Effector memory CD8-positive, alpha-beta T cell (primary cell): ENCODE measurements at places on chromosomes 3 and 15.

DNA sequence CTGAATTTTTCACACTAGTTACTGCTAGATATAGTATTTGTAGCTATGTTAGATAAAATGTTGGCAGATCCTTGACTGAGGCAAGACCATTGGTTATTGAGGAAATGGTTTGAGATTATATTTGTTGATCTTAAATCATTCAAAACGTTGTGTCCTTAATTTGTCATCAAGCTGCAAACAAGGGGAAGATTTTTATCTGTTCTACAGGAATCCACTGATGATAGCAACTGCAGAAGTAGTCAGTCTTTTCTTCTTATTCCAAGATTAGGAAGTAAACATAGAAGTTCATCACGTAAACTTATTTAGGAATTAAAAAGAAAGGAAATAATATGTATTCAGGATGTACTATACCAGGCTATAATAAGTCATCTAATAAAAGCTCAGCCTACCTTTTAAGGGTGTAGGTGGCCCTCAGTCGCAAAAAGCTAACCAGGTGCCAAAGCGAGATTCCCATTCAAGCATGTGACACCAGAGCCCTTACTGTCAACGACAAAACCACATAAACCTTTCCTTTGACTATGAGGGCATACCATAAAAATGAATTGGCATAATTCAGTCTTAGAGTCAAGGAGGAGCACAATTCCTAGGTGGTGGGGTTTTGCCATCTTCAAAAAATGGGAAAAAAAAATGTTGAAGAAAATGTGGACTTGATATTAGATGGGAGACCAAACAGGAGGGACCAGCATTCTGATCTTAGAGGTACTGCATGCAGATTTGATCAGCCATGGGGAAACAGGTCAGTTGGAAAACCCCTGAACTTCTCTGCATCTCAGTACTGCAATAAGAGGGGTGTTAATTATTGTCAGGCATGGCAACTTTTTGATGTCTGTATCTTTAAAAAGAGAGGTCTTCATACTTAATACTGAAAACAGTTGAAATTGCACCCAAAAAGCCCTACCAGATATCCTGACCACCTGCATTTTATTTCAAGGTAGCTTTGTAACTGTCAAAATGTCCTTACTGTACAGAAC is 212.5 kb upstream of the UBE2E1 start:
- no peak overlapping the region for H3K4me3 ChIP-seq
- no peak for DNase-seq
- H3K36me3 ChIP-seq: no peaks in the 10 kb centered on the region
- no peak overlapping the region for H3K27ac ChIP-seq
- H3K27me3 ChIP-seq: peaks cover 21% of the 10 kb centered on the region

DNA sequence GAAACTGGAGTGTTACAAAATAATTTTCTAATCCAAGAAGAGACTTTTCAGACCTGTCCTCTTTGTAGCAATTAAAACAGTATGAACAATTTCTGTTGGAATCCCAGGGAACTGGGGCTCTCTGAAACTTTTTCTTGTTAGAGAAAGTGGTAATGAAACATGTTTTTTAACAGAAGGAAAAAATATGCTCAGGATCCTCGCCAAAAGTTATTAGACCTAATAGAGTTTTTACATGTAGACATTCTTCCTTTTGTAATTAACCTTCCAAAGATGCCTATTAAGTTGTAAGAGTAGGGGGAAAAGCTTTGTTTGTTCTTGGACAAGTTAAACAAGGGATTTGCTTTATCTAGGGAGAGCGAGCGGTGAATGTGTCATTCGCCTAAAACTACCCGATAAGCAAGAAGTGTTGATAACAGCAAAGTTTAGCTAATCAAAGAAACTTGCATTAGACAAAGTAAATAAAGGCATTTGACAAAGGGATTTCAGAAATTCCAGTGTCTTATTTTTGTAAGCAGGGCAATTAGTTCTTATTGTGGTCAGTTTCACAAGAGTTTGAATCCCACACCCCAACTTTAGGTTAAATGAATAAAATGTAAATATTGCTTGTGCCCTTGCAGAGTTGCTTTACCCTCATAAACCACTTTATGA is 2.3 kb downstream of the RARB start:
- no peak overlapping the region for H3K27ac ChIP-seq
- H3K4me1 ChIP-seq: peaks cover 4% of the 10 kb centered on the region
- DNase-seq: no peak
- H3K27me3 ChIP-seq: peaks cover 43% of the 10 kb centered on the region
- peaks cover 3% of the 10 kb centered on the region for H3K36me3 ChIP-seq

DNA sequence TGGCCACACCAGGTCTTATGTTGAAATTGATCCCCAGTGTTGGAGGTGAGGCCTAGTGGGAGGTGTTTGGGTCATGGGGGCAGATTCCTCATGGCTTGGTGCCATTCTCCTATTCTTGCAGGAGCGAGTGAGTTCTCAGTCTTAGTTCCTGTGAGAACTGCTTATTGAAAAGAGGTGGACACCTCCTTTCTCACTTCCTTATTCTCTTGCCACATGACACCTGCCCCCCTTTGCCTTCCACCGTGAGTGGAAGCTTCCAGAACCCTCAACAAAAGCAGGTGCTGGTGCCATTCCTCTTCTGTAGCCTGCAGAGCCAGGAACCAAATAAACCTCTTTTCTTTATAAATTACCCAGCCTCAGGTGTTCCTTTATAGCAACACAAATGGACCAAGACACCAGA is 318.1 kb upstream of the MCTP2 start:
- no peaks in the 10 kb centered on the region for H3K4me1 ChIP-seq
- H3K36me3 ChIP-seq: no peaks in the 10 kb centered on the region
- DNase-seq: no peak
- no peak overlapping the region for H3K27ac ChIP-seq
- H3K4me3 ChIP-seq: no peak overlapping the region
- H3K27me3 ChIP-seq: peaks cover 26% of the 10 kb centered on the region

DNA sequence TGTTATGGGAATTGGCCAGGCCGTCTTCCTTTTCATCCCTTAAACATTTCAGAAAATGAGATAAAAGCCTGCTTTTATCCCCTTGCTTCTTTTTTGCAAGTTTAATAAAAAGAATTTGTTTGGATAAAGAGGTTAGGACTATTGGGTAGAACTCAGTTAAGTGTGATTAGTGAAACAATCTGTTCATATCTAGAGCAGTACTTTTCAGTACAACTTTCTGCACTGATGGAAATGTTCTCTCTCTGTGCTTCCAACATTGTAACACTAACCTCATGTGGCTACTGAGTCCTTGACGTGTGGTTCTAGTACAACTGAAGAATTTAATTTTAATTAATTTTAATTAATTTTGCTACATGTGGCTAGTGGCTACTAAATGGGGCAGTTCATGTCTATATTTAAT is 246.9 kb downstream of the UBE2E2 start:
- DNase-seq: no peak
- H3K4me3 ChIP-seq: no peak overlapping the region

DNA sequence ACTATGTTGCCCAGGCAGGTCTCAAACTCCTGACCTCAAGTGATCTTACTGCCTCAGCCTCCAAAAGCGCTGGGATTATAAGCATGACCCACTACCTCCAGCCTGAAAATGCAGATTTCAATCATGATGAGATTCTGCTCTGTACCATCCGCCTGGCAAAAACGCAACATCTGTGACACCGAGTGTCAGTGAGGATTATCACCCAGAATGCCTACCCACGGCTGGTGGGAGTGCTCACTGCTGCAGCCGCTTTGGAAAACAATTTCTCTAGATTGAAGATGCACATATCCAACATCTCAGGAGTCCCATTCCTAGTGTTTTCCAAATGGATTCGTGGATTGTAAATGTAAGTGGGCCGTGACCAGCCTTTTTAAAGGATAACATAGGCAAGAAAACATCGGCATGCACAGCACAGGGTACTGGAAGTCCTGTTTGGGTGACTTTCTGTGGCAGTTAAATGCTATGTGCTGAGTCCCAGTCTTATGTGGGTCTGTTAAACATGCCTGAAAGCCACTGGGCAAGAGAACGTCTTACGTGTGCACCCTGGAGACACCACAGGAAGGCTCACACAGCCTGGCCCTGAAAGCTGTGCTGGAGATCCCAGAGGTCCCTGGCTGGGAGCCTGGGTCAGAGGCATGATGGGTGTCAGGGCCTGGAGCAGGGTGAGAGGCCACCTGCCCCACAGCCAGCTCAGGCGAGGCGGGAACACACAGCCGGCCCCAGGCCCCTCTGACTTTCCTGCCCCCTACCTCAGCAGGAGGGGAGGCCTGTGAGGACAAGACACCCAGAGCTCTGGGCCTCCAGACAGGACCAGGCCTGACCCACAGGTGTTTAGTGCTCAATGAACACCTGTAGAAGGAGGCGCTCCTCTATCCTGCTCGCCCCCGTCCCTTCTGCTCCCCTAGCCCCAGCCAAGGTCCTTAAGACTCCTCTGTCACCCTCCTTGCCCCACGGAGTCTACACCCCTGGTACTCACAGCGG is 918 bp downstream of the PRSS50 start:
- peaks cover 56% of the 10 kb centered on the region for H3K27me3 ChIP-seq
- no peaks in the 10 kb centered on the region for H3K4me1 ChIP-seq
- H3K27ac ChIP-seq: no peak overlapping the region
- no peak overlapping the region for H3K4me3 ChIP-seq
- no peaks in the 10 kb centered on the region for H3K36me3 ChIP-seq

- peaks cover 7% of the 10 kb centered on the region for H3K36me3 ChIP-seq
- no peak for DNase-seq
- no peak overlapping the region for H3K27ac ChIP-seq
- peaks cover 5% of the 10 kb centered on the region for H3K4me1 ChIP-seq
- H3K27me3 ChIP-seq: peaks cover 100% of the 10 kb centered on the region
Observed at GRCh38 chr15:96344060-96344705, 13.7 kb downstream of the NR2F2 start.

- H3K36me3 ChIP-seq: no peaks in the 10 kb centered on the region
- H3K4me3 ChIP-seq: no peak overlapping the region
- H3K4me1 ChIP-seq: peaks cover 3% of the 10 kb centered on the region
- H3K27ac ChIP-seq: no peak overlapping the region
- H3K27me3 ChIP-seq: peaks cover 77% of the 10 kb centered on the region
Observed at GRCh38 chr15:66225656-66226274, 27.8 kb downstream of the MEGF11 start.

DNA sequence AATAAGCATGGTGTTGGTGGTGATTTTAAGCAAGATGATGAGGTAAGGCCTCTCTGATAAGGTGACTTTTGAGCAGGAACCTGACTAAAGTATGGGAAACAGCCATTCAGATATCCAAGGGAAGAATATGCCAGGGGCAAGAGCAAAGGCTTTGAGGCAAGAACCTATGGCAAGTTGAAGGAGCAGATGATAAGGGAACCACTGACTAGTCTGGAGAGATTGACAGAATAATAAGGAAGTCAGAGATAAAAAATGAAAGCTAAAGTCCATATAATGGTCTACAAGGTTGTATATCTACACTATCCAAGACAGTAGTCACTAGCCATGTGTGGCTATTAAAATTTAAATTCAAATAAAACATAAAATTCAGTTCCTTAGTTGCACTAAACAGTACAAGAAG is 2.5 kb upstream of the C3orf38 start:
- H3K36me3 ChIP-seq: peaks cover 18% of the 10 kb centered on the region
- peaks cover 14% of the 10 kb centered on the region for H3K4me1 ChIP-seq
- H3K27ac ChIP-seq: no peak overlapping the region
- no peaks in the 10 kb centered on the region for H3K27me3 ChIP-seq
- no peak overlapping the region for H3K4me3 ChIP-seq

DNA sequence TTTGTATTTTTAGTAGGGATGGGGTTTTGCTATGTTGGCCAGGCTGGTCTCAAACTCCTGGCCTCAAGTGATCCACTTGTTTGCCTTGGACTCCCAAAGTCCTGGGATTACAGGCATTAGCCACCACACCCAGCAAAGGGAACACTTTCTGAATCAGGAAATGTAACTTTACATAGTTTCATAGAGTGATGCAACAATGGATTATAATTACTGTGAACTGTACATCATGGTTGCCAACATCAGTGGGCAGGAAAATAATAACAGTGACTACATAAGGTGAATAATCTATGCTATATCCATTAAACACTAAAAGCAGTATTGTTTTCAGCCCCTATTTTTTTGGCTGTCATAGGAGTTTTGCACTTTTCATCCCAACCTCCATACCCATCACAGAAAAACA is 5.0 kb upstream of the KPNA1 start:
- no peaks in the 10 kb centered on the region for H3K27me3 ChIP-seq
- H3K4me1 ChIP-seq: peaks cover 5% of the 10 kb centered on the region
- H3K27ac ChIP-seq: no peak overlapping the region
- H3K36me3 ChIP-seq: peaks cover 6% of the 10 kb centered on the region
- H3K4me3 ChIP-seq: no peak overlapping the region
- no peak for DNase-seq

DNA sequence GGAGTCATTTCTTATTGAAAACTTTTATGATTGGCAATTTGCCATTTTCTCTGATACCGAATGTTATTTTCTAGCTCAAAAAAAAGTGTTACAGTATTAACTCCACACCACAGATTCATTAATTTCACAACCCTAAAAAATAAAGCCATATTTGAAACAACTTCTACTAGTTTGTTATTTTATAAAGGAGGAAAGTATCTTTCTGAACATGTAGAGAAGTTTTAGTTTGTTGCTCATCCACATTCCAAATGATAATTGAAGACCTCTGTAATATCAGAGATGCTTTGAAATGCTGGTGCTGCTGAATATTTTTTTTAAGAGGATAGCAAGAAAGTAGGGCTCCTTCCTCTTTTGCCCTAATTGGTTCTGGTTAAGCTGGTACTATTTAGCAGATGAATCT is 1.9 kb downstream of the VGLL3 start:
- no peak overlapping the region for H3K27ac ChIP-seq
- no peak for DNase-seq
- peaks cover 7% of the 10 kb centered on the region for H3K27me3 ChIP-seq
- H3K4me3 ChIP-seq: no peak overlapping the region
- peaks cover 3% of the 10 kb centered on the region for H3K4me1 ChIP-seq
- no peaks in the 10 kb centered on the region for H3K36me3 ChIP-seq

- H3K4me1 ChIP-seq: peaks cover 18% of the 10 kb centered on the region
- H3K4me3 ChIP-seq: no peak overlapping the region
- H3K36me3 ChIP-seq: peaks cover 8% of the 10 kb centered on the region
- DNase-seq: no peak
- no peak overlapping the region for H3K27ac ChIP-seq
- peaks cover 41% of the 10 kb centered on the region for H3K27me3 ChIP-seq
Observed at GRCh38 chr15:56467616-56468015, 2.7 kb upstream of the MNS1 start.

GRCh38 chr15:25091421-25092158 is 136.8 kb downstream of the SNRPN start:
- no peak for DNase-seq
- peaks cover 22% of the 10 kb centered on the region for H3K36me3 ChIP-seq
- H3K4me1 ChIP-seq: no peaks in the 10 kb centered on the region
- H3K27ac ChIP-seq: no peak overlapping the region
- no peak overlapping the region for H3K4me3 ChIP-seq

- H3K27ac ChIP-seq: peak overlapping the region; percentile 96
- no peaks in the 10 kb centered on the region for H3K27me3 ChIP-seq
- peak overlapping the region; percentile 91 for H3K4me3 ChIP-seq
- peak; percentile 9 for DNase-seq
Observed at GRCh38 chr15:56886363-56886931, 32.0 kb upstream of the TCF12 start.
